Pulmonary artery endothelial cell (primary cell): ENCODE measurements at places on chromosomes 13 and 19. TPM values are rescaled to one million over a fixed set of nuclear protein-coding genes. Genes with fewer than 3 reads are reported as not detected.

DNA sequence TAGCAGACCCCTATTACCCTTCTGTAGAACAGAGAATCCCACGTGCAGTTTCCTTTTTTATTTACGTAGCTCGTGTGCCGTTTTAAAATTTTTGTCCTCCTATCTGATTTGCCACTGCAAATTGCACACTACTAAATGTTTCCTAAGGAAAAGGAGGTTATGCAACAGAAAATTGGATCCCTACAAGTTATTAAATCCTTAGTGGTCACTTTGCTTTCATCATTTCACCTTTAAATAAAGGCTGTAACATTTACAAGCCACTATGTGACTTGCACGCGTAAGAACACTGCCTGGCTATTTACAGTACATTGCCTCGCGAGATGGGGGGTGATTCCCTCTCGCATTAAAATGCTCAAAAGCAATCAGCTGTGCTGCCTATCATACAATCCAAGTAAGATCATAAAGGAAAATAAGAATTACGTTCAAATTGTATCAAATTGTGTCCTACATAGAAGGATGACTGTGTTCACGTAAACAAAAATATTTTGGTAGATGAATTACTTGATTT is 525.6 kb downstream of the SUCLA2 start:
- no peak for DNase-seq

GRCh38 chr19:4707956-4708650 is 15.5 kb downstream of the DPP9 start:
- no peak for DNase-seq

GRCh38 chr13:83804356-83804962 is 77.8 kb downstream of the SLITRK1 start:
- DNase-seq: no peak

DNA sequence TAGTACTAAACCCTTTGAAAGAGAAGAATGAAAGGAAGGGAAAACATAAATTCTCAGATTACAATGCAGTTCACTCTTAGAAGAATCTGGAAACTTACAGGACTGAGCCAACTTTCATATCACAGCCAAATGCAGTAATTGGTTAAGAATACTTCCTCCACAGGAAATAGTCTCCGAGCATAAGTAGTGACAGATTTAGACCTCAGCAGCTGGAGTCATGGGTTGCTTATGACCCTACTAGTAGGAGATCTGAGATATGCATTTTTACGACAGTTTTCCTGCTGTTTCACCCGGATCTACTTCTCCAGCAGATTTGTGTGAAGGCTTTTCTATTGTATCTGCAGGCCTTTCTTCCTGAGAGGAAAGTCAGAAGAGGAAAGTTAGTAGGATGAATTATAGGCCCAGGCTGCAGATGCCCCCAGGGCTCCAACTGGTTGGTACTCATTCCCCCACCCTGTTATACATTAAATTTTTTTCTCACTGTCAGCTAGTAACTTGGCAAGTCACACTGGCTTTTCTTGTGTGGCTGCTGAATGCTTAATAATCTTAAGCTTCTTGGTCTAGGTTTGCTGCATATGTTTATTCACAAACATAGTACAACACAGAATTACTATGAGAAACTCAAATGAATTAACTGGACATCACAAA is 1241.5 kb upstream of the MIR17HG start:
- no peak for DNase-seq

DNA sequence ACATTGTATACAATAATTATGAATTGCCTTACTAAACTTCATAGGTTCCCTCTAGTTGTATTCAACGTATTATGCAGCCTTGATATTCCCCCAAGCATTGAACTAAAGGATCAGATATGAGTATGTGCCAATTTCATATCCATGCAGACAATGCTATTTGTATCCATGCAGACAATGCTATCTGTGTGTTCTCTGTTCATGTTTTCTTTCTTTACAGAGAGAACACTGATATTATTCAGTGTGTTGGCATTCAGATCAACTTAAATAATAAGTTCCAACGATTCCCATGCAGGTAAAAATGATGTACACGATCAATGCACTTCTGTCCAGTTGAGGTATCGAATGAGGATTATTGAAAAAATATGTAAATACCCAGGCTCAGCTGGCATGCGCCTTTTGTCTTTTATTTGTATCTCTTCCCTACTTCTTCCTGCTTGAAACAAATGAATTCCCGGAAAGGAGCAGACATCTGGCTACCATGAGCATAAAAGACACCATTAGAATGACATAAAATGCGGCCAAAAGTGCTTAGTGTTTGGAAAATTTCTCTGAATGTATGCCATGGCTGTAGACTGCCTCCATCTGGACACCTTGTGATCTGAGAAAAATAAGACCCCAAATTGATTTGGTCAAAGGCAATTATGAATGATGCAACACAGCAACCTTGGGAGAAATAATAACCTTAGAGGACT is 731.5 kb downstream of the SLITRK1 start:
- DNase-seq: no peak

GRCh38 chr13:112510002-112510780 is 77.8 kb downstream of the TUBGCP3 start:
- DNase-seq: peak; percentile 30

GRCh38 chr13:37587236-37587635 is 11.3 kb downstream of the POSTN start:
- no peak for DNase-seq

GRCh38 chr13:107516517-107516916 is 698.8 kb downstream of the LIG4 start:
- DNase-seq: no peak

DNA sequence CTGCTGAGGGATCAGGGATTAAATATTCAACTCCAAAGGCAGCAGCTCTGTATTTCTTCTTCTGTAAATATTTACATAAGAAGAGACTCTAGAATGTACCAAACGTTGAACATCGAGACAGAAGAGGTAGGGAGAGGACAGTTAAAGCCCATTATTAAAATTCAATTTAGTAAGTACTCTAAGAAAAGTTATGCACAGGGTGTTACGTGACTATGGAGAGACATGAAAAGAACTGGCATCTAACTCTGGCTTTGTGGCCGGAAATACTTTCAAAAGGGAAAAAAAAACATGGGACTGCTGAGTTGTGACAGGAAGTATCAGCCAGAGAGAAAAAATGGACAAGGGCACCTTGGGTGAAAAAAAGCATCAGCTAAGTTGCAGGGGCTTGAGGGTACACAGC is 36.7 kb downstream of the LNX2 start:
- no peak for DNase-seq

DNA sequence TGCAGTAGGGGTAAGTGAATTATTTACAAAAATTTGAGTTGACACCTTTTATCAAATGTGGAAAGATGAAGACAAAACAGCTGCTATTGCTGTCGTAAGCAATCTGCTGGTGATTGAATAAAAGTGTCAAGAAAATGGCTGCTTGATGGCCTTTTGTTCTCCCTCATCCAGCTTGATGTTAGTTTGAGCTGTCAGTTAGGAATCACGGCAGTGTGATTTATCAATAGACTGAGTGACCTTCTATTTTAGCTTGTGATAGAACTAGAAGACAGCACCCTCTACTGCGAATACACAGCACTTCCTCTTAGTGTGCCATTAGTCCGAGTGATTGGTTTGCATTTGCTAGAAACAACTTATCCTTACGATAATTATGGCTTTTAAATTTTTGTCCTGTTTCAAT is 76.3 kb downstream of the MZT1 start:
- DNase-seq: no peak

GRCh38 chr19:50196322-50196932 is 7.0 kb upstream of the MYH14 start:
- no peak for DNase-seq

GRCh38 chr13:32887617-32888016 is 128.6 kb upstream of the KL start:
- no peak for DNase-seq

DNA sequence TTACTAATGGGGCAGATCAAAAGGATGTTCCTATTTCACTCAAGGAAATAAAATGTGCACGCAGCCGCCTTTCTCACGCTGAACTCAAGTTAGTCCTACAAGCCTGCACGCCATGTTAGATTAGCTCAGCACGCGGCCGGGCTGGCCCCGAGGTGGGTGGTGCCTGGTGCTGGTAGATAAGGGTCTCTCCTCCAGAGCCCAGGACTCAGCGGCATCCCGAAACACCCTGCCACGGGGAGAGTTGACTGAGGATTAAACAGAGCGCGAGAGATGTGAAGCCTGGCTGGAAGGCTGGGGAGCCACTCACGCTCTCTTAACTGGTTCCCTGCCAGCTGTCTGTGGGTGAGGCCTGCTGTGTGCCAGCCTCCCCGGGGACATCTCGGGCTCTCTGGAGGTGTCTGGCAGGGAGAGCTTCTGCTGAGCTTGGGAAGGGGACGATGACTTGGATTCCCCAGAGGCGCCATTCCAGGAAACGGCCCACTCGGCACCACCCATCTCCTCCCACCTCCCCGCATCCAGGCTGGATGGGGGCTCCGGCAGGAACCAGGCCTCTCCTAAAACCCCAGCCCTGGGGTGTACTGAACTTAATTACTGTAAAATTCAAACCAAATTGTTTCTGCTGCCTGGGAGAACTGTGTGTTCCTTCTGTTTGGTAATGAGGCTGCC is 122.2 kb downstream of the KDM4B start:
- DNase-seq: no peak

DNA sequence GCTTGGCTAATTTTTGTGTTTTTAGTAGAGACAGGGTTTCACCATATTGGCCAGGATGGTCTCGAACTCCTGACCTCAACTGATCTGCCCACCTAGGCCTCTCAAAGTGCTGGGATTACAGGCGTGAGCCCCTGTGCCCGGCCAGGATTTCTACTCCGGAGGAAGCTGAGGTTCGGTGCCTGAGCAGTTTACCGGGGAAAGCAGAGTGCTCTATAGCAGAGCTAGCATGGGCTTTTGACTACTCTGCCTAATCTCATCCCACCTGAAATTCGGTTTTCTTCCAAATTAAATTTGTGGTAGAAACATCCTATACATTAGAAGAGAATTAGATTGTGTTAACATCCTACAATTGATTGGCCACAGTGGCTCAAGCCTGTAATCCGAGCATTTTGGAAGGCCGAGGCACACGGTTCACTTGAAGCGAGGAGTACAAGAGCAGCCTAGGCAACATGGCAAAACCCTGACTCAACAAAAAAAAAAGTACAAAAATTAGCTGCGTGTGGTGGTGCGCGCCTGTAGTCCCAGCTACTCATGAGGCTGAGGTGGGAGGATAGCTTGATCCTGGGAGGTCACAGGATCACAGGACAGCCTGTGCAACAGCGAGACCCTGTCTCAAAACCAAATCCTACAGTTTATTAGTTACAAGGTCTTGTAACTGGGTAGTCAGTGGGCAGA is 1.6 kb downstream of the RPL13A start:
- DNase-seq: no peak

GRCh38 chr13:97318532-97318931 is 96.4 kb downstream of the MBNL2 start:
- DNase-seq: no peak

DNA sequence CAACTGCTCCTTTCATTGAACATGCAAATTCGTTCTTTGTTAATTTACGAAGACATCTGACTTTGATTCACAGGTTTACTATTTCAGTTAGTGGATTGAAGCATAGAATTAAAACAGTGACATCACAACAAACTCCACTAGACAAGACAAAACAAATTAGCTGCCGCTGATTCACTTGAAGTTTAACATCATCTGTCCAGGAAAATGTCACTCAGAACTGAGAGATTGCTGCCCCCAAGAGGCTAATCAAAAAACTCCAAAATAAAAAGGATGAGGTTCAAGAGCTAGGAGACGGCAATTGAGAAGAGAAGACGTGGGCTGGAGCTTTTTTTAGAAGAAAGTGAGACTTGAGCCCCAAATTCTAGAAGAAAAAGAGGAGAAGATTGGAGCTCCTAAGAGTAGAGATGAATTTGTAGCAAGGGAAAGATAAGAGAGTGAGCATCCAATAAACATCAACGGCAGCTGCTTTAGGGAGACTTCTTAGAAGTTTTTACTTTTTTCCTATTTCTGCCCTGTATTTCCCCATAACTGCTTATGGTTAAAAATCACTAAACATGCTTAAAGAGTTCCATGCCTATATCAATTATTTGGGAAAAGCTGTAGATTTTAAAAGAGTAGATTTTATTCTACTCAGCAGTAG is 40.8 kb upstream of the TPP2 start:
- peak; percentile 5 for DNase-seq

- DNase-seq: no peak
Observed at GRCh38 chr13:33011828-33012470, 4.3 kb upstream of the KL start.

DNA sequence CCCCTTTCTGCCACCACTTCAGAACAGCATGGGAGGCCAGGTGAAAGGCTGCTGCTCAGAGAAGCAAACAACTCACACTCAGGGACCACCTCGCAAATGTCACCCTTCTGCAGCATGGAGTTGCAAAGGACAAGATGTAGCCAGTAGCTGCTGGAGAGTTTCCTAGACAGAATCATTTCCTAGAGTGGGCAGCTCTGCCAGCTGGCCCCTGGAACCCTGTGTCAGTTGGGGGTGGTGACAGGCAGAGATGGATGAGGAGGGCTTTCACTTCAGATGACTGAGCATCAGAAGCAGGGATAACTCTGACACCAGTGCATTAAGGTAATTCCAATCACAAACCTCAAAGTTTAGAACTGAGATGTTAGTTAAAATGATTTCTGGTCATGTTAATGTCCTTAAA is 34.4 kb upstream of the EPHX3 start:
- DNase-seq: no peak

- peak; percentile 62 for DNase-seq
Observed at GRCh38 chr13:44004878-44005277, 125.2 kb downstream of the LACC1 start.

- DNase-seq: no peak
Observed at GRCh38 chr13:51067706-51068105, 43.4 kb downstream of the C13orf42 start.

- no peak for DNase-seq
Observed at GRCh38 chr19:11138601-11139300, 16.8 kb downstream of the SPC24 start.

DNA sequence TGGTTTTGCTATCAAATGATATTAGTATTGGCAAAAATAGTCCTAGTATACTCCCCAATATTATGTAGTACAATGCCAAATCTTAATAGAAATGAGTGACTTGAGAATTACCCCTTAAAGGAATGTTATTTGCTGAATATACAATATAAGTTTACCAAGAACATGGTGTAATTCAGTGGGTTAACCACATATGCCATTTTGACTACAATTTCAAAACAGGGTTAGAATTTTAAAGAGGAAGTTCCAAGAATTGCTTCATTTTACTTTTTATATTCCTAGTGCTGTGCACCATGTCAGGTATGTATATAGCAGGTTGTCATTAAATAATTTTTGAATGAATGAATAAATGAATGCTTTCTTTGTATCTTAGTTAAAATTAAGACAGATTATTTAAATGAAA is 66.3 kb downstream of the LMO7 start:
- no peak for DNase-seq

The NLRP12 gene
- total RNA-seq: 0.04 and 0.13 TPM in 2 replicates

The ANO8 gene
- total RNA-seq: 2.0 and 4.1 TPM in 2 replicates

The EID2 gene
- 19.2 and 19.6 TPM in 2 replicates for total RNA-seq

The ZNF805 gene
- total RNA-seq: 20.8 and 30.2 TPM in 2 replicates

The SPTBN4 gene
- total RNA-seq: 0.20 and 0.28 TPM in 2 replicates

The PNMA8A gene
- total RNA-seq: 0.20 and 1.7 TPM in 2 replicates

The KLK3 gene
- not detected in 2 replicates for total RNA-seq

The PEAK3 gene
- not detected in 2 replicates for total RNA-seq

The YIPF2 gene
- 98.3 and 109 TPM in 2 replicates for total RNA-seq

The TNFRSF19 gene
- 0.07 and 0.53 TPM in 2 replicates for total RNA-seq
